ENCODE measurements at places on chromosomes 6 and 20.

DNA sequence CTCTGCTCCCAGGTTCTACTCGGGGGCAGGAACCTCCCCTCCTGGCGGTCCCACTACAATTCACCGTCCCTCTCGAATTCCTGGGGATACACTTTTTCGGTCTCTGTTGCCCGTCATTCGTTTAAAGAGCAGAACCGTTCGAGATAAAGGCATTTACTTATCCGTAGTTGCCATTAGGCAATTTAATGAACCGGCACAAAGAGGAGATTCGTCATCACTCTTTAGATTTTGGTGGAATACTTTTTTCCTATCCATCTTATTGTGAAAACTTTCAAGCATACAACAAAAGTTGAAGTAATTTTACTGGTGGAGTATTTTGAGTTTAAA lies 1.2 kb upstream of the CD24 start:
- DNase-seq = no peak

GRCh38 chr6:82419859-82420258 lies 56.2 kb downstream of the TPBG start:
- DNase-seq = no peak

DNA sequence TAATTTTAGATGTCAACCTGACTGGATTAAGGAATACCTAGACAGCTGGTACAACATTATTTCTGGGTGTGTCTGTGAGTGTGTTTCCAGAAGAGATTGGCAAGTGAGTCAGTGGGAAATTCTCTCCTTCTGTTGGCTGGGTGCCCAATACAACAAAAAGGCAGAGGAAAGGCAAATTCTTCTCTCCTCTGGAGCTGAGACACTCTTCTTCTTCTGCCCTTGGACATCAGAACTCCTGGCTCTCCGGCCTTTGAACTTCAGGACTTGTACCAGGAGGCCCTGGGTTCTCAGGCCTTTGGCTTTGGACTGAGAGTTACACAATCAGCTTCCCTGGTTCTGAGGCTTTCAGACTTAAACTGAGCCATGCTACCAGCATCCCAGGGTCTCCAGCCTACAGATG lies 7.8 kb upstream of the BTN3A1 start:
- DNase-seq = no peak

GRCh38 chr6:43982084-43982625 lies 145.1 kb downstream of the MRPL14 start:
- no peak for DNase-seq

DNA sequence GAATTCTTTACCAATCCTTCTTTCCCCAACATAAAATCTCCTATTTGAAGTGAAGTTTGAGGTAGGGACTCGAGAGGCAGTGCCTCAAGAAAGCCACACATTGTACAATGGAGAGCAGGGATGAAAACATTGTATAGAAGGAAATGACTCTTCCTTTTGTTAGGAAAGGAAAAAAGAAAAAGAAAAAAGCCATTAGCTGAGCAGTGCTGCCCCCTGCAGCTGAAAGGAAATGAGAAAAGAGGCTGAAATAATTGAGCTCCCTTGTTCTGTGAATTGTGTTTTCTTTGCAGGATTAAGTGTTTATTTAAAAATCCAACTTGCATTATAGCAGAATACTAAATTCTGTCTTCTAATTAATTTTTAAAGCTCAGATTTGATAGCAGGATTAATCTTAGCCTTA lies 162.9 kb upstream of the SASH1 start:
- no peak for DNase-seq

- DNase-seq = no peak
Observed at GRCh38 chr6:137163732-137164318, 9.6 kb downstream of the IL22RA2 start.

- DNase-seq = no peak
Observed at GRCh38 chr20:32980131-32980941, 23.9 kb downstream of the SUN5 start.

- DNase-seq = no peak
Observed at GRCh38 chr20:6469695-6470094, 297.8 kb upstream of the BMP2 start.

DNA sequence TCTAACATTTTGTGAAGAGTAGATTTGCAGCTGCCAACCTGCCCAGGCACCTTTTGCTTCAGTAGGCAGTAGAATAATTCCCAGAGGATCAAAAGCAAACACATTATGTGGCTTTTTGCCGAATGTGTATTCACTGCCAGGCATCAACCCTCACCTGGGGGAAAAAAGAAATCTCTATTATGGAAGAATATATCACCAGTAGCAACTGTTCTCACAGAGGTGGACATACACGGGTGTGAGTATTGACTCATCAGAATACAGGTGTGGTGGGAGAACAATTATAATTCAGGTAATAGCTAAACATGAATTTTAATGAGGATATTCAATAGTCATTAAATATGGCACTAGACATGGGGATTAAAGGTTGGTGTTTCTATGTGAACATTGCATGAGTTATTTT lies 910.7 kb downstream of the TFAP2A start:
- DNase-seq = no peak

DNA sequence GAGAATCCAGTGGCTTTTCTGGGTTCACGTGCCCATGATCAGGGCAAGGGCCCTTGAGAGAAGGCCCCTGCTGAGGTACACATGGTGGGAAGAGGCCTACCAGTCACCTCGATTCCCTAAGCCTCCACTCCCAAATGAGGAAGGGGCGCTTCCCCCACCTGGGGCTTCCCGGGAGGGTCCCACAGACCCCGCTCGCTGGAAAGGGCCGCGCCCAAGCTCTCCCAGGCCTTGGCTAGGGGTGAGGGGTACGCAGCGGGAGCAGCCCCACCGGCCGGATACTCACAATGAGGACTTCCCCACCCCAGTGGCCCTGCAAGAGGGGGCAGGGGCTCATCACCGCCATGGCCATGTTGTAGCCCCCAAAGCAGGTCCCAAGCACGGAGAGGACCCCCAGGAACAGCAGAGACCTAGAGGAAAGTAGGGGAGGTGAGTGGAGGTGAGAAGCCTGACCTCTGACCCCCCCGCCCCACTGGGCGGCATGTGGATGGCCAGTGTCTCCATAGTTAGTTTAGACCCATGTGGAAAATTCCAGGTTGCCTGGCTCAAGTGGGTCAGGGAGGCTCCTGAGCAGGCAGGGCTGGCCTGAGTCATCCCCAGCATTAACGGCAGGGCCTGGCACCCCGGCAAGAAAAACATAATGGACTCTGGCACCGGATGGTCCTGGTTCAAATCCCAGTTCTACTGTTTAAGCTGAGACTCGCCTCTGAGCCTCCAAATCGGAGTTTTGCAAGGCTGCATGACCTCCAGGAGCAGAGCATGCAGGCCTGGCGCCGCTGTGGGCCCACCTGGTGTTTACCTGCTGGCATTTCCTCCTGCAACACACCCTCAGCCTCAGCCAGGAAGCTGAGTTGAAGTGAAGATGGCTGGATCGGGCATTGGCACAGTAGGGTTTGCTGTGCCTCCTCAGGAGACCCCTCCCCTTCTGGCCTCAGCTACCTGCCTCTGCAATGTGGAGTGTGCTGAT lies 6.6 kb downstream of the SLC52A3 start:
- DNase-seq = no peak

DNA sequence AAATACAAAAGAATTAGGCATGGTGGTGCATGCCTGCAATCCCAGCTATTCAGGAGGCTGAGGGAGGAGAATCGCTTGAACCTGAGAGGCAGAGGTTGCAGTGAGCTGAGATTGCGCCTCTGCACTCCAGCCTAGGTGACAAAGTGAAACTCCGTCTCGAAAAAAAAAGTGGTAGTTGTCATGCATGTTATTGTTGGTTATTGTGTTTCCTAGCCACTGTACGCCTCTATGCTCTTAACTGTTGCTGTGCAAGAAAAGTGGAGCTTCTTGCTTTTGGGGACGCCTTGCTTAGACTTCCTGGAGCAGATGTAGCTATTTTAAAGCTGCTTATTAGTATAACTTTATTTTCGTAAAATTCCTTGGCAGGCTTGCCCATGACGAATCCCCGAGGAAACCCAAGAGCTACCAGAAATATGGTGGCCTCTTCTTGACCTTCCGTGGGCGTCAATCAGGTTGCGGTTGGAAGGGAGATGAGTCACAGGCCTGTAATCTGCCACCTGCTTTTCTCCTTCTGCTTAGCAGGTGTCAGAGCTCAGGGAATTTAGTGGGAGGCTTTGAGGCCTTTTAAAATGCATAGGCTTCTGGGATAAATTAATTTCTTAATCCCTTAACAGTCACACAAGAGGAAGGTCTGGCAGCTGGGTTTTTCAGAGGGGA lies 17.3 kb downstream of the GABRR2 start:
- peak; percentile 45 for DNase-seq

GRCh38 chr20:24670341-24670872 lies 201.0 kb downstream of the SYNDIG1 start:
- no peak for DNase-seq

DNA sequence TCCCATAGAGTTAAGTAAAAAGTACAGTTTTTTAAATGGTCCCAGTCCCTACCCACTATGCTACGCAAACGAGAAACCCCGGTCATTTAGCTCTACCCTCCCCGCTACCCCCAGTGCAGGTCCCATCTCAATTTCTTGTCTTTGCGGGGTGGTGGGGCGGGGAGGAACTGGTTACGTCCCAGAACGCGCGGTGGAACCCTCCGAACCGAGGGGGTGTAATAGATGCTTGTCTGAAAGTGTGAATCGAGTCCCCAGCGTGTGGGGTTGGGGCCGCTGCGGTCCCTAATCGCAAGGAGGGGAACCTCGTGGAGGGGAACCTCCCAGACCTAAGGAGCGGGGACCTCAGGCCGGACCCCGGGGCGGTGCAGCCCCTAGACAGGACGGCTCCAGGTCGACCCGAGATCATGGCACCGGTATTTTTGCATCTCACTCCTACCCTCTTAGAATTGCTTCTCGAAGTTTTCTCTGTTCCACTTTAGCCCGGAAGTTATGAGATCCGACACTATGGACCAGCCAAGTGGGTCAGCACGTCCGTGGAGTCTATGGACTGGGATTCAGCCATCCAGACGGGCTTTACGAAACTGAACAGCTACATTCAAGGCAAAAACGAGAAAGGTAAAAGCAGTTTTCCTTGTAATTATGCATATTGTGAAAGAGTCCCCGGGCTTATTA lies 779 bp downstream of the HEBP2 start:
- peak; percentile 9 for DNase-seq

DNA sequence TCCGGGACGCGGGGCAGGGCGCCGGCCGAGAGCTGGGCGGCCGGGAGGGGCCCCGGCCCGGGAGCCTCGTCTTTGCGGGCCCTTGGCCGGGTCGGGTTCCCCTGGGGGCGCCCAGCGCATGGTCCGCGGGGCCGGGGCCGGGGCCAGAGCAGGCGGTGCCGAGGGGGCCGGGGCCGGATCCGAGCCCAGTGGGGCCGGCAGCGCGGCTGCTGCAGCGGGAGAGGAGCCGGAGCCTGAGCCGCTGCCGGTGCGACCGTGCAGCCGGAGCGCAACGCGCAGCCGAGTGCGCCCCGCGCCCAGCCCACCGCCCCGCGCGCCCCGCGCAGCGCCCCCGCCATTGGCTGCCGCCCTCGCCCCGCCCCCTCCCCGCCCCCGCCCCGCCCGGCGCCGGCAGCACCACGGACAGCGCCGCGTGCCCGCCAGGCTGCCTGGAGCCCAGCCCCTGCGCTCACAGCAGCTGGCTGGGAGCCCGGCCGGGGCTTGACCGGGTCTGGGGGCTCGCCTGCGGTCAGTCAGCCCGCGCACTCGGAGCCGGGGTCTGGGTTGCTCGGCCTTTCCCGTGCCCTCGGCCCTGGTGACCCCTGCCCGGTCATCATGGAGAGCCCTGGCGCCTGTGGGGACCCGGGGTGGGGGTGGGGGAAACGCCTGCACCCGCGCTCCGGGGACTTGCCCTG lies at the start of gene HRH3:
TSS of gene HRH3 (minus strand) at position 287 of the 674 bp plus-strand sequence. CDS start 308 bp downstream, outside the sequence.
- peak; percentile 25 for DNase-seq

DNA sequence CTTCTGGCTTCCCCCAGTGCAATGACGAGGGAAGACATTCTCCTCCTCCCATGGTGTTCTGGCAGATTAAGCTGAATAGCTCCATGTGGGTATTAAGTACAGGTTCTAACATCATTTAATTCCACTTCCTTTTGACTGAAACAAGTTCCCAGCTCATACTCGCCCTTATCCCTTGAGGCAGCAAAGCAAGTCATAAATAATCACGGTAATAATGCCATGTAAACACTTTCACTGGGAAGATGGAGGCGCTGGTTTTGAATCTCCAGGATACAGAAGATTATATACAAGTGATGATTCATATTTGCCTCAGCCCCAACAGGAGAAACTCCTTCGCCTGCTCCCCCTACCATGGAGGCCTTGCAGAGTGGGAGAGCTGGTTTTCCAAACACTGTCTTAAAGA lies 141.3 kb downstream of the PXDC1 start:
- DNase-seq = no peak

DNA sequence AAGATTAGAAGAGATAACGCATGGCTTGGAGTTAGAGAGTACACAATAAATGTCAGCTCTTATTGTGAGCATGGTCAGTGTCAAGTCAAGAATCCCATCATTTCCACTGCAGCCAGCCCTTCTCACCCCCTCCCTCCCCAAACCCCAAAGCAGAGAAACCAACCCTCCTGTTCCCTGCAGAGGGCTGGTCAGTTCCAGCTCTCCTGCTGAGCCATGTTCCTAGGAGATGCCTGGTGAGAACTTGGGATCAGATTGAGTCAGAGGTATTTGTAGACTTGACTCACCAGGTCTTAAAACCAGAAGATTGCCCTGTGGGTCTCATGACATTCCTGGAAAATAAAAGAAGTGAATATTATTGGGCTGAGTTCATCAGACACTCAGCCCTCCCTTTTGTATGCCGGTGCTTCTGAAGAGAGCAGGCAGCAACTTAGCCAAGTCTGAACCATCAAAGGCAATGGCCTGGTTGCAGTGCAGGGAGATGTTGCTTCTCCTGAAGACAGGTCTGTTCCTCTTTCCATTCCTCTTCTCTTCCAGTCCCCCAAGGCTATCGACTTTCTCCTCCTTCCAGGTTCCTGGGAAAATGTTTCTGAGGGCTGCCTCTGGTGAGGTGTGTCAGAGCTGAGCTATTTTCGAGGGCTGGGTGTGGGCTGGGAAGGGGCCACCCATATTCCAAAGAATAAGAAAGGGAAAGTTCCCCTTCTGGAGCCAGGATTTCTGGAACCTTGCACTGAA lies 278.2 kb upstream of the SUPT3H start:
- no peak for DNase-seq

GRCh38 chr6:24252280-24252679 lies 105.6 kb downstream of the DCDC2 start:
- DNase-seq = no peak

DNA sequence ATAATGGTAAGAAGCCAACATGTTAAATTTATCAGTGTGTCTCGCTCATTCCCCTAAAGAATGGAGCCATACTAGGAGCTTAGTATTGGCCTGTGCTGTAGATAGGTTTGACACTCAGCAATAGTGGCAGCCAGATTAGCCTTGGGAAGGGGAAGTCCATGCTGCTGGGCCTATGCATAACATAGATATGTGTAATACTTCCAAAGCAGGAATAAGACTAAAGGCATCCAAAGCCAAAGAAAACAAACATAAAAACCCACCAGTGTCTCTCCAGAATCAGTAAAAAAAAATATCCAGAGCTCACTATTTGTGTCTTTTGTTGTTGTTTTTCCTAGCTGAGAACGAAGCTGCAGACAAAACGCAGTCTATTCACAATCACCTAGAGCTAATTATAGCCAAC lies 104.2 kb upstream of the STXBP5 start:
- DNase-seq = no peak

DNA sequence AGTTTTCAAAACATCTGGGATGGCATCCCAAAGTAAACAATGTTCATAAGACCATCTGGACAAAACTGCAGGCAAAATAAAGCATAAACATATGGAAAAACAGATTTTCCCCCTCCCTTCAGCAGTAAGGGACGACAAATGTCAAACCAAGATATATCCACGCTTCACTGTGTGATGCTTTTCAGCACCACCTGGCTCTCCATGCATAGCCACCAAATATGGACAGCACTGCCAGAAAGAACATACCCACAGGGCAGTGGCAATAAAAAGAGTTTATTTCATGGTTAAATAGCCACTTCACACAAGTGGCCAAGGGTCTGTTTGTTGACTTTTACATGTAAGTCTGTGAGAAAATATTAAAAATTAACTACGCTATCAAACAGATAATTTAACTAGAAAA lies 23.1 kb downstream of the USP45 start:
- DNase-seq = no peak

Measured in T follicular helper cell (primary cell).